CD4-positive, alpha-beta T cell treated with Interleukin-2 at 100 ng/mL for 4 hours (primary cell): ENCODE measurements at places on chromosomes 5 and 9.

DNA sequence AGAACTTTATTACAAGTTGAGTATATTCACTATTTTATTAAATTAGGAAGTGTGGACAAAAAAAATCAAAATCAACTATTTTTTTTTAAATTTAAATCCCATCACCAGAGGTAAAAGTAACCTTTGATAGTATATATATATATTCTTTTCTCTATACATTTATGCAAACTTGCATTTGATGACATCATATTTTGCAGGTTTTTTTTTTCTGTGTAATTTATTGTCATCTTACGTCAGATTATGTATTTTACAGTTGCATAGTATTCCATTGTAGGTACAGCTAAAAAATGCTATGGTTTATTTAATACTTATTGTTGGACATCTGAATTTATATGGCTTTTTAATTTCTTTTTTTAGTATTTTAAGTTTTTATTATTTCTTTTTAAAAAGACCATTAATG, 25.5 kb downstream of the APC start:
- no peak for DNase-seq

GRCh38 chr9:69874301-69875060, 53.9 kb downstream of the CFAP95 start:
- no peak for DNase-seq

- no peak for DNase-seq
These were observed 41.0 kb downstream of the KCNV2 start for GRCh38 chr9:2758162-2758897.

GRCh38 chr9:119365291-119366027, 3.8 kb downstream of the BRINP1 start:
- DNase-seq: no peak

DNA sequence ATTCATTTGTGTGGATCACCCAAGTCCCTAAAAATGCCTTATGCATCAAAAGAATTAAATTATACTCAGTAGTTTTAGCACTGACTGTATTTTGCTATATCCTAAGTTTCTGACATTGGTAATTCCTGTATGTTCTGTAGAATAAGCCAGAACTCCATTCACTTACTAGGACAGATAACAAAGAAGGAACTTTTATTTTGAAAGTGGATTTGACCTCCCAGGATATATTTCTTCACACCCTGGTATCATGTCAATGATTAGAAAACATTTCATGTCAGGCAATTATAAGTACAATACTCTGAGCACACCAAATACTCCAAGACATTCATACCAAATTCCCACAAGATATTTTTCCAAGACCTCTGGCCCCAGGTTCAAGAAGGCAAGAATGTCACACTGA, 28.7 kb upstream of the MYOT start:
- no peak for DNase-seq

DNA sequence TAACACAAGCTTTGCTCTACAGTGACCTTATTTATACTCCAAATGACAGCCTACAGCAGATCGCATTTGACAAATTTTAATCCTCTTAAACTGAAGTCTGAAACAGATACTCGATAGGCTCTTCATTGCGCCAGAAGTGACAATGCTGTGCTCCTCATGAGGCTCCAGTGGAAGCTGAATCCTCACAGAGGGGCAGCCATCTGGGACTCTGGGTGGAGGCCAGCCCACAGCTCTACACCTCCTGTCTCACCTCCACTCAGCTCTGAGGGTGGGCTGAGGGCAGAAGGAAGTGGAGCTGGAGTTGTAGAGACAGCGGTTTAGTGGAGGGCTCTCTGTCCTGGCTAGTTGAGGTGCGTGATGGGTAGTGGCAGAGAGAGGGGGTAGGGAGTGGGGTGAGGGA, 283.3 kb upstream of the ANKRD55 start:
- no peak for DNase-seq

GRCh38 chr5:136892000-136892399, 526.7 kb upstream of the TRPC7 start:
- no peak for DNase-seq

- DNase-seq: no peak
These were observed 82.6 kb downstream of the GLDC start for GRCh38 chr9:6562871-6563430.

GRCh38 chr5:81239613-81240012, 6.5 kb downstream of the CKMT2 start:
- no peak for DNase-seq

GRCh38 chr5:1312993-1313833, 18.3 kb upstream of the TERT start:
- DNase-seq: peak; percentile 59

DNA sequence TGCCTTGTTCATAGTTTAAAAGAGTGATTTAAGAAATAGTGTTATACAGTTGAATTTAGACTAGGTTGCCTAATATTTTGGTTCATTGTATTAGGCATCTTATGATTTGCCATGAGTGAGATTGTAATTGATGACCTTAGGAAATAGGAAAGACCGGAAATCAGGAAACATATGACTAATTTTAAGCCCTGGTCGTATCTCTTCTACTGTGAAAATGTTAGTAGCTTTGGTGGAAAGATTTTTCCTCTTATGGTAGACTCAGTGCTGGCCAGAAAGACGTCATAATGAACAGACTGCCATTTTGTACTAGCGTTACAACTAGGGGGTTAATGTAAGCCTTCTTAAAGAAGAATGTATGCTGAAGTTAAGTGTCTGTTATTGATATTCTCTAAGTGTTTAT, 21.7 kb downstream of the SMARCA2 start:
- DNase-seq: no peak

GRCh38 chr5:76273206-76273885, 129.7 kb upstream of the IQGAP2 start:
- no peak for DNase-seq

GRCh38 chr9:131833906-131834305, 94.0 kb upstream of the RAPGEF1 start:
- peak; percentile 22 for DNase-seq

- no peak for DNase-seq
These were observed 363.5 kb downstream of the MAN2A1 start for GRCh38 chr5:110053205-110053604.
